ENCODE measurements at places on chromosomes 1 and 21.

DNA sequence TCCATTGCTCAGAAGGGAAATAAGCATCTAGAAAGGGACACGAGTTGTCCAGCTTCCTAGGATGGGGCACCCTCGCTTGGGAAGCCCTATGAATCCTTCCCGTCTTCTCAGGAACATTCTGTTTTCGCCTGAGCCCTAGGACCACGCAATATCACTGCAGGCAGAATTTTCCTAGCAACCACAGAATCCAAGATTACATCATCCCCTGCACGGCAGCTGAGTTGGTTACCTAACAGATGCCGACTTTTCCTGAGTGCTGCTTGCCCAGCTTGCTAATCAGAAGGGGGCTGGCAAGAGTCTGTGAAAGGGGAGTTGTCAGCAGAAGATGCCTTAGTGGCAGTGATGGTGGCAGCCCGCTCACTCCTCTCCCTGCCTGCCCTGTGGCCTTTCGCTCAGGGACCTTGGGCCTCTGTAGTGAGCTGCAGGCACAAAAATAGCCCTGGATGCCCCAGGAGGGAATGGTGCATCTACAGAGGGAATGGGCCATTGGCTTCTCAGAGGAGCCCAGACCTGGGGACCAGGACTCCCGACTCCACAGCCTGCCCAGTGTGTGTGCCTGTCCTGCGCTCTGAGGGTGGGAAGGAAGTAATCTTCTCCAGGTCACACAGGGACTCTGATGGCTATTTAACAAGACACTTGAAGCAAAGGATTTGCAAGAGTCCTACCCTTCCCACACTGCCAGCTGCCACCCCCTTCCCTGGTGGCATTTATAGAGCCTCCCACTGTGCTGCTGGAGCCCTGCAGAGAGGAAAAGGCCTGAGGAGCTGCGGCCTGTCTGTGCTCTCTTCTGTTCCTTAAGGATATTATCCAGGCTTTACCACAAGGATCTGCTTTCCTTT, 28.9 kb upstream of the CLSTN1 start:
- DNase-seq = no peak

DNA sequence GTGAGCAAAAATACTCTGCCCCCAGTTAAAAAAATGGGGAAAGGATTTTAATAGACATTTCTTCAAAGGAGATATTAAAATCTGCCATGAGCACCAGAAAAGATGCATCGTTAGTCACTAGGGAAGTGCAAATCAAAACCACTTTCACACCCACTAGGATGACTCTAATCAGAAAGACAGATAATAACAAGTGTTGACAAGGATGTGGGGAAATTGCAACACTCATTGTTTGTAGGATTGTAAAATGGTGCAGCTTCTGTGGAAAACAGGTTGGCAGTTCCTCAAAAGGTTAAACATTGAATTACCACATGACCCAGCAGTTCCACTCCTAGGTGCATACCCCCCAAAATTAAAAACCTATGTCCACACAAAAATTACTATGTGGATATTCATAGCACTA, 112.3 kb downstream of the KCNJ6 start:
- no peak for DNase-seq

- no peak for DNase-seq
Observed at GRCh38 chr1:7117399-7118281, 332.4 kb downstream of the CAMTA1 start.

DNA sequence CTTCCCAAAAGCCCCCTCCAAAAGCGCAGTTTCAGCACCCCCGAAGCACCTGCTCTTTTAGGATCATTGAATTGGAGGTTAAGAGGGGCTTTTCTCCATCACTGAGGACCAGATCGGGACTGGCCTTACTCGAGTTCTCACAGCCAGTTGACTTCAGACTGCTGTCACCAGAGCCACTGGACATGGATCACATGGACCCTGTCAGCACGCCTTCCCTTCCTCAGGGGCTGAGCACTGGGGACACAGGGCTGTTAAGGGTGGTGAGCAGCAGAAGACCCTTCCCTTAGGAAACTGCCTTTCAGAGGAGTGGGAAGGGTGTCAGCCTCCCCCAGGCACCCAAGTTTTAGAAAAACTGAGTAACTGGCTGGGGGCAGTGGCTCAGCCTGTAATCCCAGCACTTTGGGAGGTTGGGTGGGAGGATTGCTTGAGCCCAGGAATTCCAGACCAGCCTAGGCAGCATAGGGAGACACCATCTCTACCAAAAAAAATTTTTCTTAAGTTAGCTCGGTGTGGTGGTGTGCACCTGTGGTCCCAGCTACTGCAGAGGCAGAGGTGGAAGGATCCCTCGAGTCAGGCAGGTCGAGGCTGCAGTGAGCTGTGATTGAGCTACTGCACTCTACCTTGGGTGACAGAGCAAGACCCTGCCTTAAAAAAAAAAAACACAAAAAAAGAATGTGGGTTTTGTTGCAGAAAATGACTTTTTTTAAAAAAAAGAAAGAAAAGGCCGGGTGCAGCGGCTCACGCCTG, 584 bp upstream of the FGR start:
- DNase-seq = no peak

GRCh38 chr1:244221991-244222390, 170.9 kb downstream of the ZBTB18 start:
- no peak for DNase-seq

- DNase-seq = no peak
Observed at GRCh38 chr1:1922956-1923833, 4.1 kb upstream of the TMEM52 start.

GRCh38 chr1:15088281-15088971, 65.1 kb upstream of the TMEM51 start:
- no peak for DNase-seq

DNA sequence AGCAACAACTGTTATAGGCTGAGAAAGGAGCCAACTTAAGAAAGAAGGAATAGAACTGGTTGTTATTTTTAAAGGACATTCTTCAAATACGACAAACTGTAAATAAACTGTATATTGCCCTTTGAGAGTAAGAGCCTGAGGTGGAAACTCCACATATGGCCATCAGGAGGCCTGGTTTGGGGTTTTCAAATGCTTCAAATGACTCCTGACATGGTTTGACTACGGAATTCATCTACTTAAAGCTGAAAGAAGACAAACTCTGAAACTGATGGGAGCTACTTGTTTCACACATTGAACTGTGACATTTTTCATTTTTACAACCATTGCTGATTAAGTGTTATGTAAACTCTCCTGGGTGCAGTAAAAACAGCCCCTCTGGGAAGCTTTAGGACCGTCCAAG, 59.8 kb downstream of the NGF start:
- no peak for DNase-seq

DNA sequence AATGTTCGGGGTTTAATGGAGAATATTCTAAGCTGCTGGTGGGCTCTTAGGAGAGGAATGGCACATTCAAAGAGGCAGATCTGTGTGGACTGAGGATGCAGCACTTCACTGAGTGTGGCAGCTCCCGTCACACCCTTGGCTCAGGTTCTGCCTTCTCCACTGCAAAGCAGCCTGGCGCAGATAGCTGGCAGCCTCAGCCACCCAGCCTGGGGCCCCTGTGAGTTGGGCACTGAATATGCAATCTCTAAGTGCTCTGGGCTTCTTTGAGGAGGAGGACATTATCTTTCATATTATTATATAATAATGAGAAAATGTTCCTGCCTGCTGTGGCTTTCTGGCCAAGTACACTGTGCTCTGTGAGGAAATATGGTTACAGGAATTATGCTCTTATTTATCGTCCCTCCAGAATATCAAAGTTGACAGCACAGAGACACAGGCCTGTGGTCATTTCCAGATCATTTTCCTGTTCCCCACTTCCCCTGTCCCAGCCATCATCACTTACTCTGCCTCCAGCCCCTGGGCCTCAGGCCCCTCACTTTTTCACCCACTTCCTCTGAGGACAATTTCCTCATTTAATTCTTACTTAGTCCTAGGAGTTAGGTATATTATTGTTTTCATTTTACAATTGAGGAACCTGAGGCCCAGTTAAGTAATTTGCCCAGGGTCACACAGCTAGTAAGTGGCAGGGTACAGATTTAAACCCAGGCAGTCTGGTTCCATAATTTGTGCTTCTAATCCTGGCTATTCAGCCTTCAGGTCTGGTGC, 53.6 kb downstream of the MAB21L3 start:
- DNase-seq = no peak

DNA sequence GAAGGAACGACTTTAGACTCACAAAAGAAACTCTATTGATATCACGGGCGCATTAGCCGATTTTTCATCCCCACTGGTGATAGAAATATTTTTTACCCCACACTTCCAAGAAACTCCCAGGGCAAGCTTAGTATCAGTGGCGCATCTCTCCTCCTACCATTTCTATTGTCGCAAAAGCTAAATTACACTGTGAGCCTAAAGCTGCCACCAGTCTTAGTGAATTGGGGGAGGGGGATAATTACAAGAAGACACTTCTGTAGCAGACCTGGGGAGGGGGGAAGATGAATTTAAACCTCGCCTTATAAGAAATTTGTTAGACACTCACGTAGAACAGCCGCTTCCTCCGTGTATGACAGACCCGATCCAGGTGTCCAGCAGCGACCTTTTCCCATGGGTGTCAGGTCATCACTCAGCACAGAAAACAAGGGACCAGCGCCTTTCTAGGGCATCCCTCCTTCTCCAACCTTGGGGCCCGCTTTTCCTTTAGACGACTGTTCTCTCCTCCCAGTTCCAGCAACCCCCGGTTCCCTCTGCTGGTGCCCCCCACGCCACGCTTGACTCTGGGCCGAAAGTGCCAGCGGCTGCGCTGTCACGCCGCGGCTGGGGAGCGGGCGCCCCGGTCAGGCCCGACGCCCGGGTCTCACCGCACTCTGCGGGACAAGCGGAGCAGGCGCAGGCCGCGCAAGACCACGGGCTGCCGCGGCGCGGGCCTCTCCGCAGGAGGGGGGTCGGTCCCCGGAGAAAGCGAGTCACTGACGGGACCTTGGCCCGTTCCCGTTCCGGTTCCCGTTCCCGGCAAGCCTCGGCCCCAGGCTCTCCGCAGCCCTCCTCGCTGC, 821 bp downstream of the PHC2 start:
- no peak for DNase-seq

GRCh38 chr21:45992301-45993209, 11.0 kb downstream of the COL6A1 start:
- DNase-seq = no peak

- no peak for DNase-seq
Observed at GRCh38 chr21:29748391-29749167, 191.2 kb downstream of the GRIK1 start.

GRCh38 chr21:38937844-38938243, 132.1 kb downstream of the ETS2 start:
- no peak for DNase-seq

DNA sequence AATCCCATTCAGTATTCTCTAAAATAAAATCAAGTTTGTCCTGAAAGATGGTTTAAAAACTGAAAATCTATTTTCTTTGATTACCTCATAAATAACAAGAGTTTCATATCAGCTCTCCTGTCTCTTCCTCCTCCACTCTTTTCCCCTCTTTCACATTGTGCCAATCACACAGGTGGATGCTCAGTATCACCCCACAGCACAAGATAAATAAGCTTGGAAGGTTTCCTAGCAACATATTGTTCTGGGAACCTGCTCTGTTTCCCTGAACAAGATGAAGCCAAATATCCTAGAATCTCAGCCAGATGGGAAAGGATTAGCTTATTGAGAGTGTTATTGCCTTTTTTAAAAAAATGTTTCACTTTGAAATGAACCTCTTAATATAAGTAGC, 45.7 kb upstream of the CACYBP start:
- DNase-seq = no peak

GRCh38 chr1:156129687-156130577, 15.4 kb downstream of the LMNA start:
- DNase-seq = no peak

DNA sequence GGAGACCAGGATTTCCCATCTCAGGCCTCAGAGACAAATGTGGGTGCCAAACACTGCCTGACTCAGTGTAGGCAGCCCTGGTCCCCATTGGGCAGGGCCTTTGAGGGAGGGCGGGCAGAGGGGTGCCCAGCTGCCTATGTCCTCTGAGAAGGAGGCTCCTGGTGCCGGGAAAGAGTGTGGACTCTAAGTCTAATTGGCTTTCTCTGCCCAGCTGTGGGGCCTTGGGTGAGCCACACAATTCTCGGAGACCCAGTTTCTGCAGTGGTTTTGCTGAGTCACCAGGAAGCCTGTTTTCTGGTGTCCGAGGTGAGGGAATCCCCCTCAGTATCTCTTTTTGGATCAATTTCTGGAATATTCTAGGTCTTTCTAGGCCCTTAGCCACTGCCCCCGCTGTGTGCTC, 35.3 kb upstream of the ACTL8 start:
- DNase-seq = no peak

Data from esophagus squamous epithelium (tissue), 5 donors.